ENCODE measurements at places on chromosomes 2 and 18.

- no peak for ATAC-seq
Measured at GRCh38 chr2:148555622-148556294, 88.8 kb upstream of the EPC2 start.

- ATAC-seq: peak; percentile 27
Measured at GRCh38 chr2:237878321-237879057, 19.1 kb downstream of the RAMP1 start.

DNA sequence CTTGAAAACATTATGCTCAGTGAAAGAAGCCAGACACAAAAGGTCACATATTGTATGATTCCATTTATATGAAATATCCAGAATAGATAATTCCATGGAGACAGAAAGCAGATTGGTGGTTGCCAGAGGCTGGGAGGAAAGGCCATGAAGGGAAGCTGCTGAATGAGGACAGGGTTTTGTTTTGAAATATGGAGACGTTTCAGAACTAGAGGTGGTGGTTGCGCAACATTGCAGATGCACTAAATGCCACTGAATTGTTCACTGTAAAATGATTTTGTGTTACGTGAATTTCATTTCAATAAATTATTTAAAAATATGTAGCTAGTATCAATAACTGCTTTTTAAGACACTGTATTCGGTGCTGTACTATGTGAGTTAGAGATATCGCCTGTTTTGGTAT is 101.7 kb upstream of the ZNF236 start:
- ATAC-seq: no peak

- no peak for ATAC-seq
Measured at GRCh38 chr18:29594493-29594892, 1417.6 kb upstream of the CDH2 start.

- ATAC-seq: no peak
Measured at GRCh38 chr2:235274023-235274422, 219.8 kb upstream of the AGAP1 start.

DNA sequence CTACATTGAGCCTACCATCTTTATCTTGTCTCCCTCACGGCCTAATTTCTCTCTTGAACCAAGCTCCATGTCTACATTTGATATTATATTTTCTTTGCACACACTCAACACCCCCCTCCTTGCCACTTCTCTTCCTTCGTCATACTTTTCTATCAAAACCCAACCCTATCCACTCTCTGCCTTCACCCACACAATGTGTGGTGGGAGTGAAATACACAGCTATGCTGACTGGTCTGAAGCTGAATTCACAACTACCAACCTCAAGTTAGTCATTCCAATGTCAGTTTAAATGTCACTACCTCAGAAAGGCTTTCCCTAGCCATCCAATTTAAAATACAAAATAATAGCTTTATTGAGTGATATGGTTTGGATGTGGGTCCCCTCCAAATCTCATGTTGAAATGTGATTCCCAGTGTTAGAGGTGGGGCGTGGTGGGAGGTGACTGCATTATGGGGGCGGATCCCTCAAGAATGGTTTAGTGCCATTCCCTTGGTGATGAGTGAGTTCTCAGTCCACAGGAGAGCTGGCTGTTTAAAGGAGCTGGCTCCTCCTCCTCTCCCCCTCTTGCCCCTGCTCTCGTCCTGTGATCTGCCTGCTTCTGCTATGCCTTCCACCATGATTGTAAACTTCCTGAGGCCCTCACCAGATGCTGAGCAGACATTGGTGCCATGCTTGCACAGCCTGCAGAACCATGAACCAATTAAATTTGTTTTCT is 112.1 kb downstream of the DTNB start:
- no peak for ATAC-seq

GRCh38 chr18:8752329-8752728 is 47.0 kb downstream of the MTCL1 start:
- ATAC-seq: no peak
